ENCODE measurements at places on chromosomes 5 and 9.

DNA sequence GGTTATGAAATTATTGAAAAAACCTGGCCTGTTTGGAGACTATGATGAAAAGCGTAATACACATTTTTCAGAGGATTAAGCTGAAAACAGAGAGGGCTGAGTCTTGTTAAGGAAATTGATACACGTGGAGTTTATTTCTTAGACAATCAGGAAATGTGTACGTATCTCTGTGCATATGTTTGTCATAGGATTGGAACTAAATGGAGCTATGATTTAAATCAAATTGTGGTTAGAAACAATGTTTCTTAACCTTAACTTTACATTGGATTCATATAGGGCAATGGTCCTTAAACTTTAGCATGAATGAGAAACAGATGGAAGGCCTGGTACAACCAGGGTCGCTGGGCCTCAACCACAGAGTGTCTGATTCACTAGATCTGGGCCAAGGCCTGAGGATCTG is 451.6 kb downstream of the CDH18 start:
- DNase-seq = no peak

DNA sequence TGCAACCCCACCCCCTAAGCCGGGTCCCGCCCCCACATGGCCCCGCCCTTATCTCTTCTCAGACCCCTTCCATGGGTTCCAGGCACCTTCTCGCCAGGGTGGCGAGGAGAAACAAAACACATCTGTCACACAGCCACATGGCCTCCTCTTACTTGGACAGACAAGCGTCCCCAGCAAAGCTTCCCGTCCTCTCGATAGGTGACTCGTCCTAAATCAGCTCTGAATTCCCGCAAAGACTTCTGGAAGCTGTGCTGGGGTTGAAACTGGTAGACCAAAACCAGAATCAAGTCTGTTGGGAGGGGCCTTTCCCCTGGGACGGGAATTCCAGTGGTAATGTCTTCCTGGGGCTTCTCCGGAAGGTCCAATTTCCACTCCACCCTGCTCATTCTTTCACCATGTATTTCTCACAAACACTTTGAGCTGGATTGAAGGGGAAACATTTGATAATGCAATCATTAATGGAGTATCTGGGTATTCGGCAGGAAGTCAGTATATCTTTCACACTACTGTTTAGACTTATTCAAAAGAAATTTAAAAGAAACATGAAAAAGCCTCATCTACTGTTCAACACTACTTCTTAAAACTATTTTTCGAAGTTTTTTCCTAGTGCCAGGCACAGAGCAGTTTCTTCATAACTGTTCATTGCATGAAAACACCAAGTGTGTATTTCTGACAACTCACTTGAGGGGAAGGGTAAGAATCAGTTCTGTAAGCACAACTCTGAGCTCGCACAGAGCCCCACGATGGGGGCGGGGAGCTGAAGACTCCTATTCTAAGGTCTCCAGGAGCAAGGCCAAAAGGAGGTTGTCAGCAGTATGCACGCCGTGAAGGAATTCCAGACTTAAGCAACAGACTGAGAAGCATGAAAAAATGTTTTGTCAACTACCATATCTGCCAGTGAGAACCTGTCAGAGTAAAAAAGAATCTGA is 644 bp upstream of the CTNNAL1 start:
- DNase-seq = no peak

DNA sequence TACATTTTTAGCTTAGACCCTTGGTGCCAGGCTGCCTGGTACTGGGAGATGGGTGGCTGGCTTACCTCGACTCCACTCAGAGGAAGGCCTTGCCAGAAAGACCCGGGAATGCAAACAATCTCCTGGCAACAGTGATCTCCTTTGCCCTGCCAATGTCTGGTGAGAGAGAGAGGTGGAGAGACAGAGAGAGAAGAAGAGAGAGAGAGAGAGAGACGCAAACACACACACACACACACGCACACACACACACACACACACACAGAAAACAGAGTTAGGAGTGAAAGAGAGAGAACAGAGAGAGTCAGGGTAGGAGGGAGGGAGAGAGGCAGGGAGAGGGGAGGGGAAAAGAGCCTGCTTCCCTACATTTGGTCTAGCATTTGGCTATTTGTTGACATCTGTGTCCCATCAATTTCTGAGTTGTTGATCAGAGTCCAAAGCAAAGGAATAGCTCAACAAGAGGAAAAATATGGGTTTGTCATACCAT is 181.6 kb upstream of the MAP1B start:
- no peak for DNase-seq

DNA sequence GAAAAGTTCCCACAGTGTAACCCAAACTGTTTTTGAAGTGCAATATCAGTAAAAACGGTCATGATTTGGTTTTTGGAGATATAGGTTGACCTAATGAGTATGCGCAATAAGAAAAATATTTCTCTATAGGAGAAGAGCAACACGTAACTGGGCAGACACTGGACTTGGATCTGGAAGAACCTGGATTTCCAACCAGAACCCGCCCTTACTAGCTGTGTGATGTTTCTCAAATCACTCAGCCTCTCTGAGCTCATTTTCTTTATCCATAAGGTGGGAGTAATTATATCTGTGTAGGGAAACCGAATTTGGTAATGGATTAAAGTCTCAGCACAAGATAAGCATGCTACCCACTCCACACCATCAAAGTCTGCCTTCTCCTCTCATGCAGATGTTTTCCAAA is 169.1 kb downstream of the COL23A1 start:
- no peak for DNase-seq

DNA sequence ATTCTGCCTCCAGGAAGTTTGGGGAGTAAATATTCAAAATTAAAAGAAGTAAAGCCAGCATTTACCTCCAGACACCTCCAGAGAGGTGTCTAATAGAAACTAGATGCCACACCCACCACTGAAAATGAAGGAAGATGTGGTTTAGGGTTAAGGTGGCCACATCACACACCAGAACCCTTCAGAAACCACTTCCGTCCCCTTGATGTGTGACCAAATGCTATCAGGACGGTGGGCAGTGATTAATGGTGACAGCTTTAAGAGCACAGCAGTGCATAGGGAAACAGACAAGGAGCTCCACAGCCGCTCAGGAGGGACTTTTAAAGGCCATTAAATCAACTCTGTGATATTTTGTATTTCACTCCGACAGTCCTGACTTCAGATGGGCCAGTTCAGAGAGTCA is 295.2 kb downstream of the BRINP1 start:
- no peak for DNase-seq
